Kidney (tissue), 22 donors: ENCODE measurements at places on chromosomes 1 and 21. TPM values are rescaled to one million over a fixed set of nuclear protein-coding genes. Genes with fewer than 3 reads are reported as not detected.

GRCh38 chr1:43073490-43074230 lies 98.4 kb downstream of the EBNA1BP2 start:
- no peaks in the 10 kb centered on the region for H3K36me3 ChIP-seq
- H3K27ac ChIP-seq, result no peak overlapping the region
- DNase-seq, result peak; percentile 70
- H3K4me1 ChIP-seq, result no peaks in the 10 kb centered on the region
- H3K27me3 ChIP-seq, result no peaks in the 10 kb centered on the region

DNA sequence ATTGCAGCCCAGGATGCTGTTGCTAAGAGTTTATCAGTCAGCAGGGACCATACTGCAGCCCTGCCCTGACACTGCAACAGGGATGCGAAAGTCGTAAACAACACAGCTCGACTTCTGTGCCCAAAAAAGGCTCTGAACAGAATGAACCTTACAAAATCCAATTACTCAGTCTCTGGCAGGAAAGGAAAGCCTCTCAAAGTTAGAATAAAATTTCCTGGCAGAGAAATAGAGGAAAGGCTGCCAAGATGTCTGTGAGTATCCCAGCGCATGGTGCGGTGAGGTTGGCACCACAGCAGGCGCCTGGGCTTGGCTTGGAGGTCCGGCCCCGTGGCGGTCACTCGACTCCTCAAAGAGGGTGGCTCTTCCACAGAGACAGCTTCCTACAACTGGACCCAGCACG lies 185.8 kb downstream of the PCP4 start:
- no peaks in the 10 kb centered on the region for H3K36me3 ChIP-seq
- no peak overlapping the region for H3K4me3 ChIP-seq
- peaks cover 2% of the 10 kb centered on the region for H3K4me1 ChIP-seq
- H3K27me3 ChIP-seq, result no peaks in the 10 kb centered on the region
- no peak overlapping the region for H3K27ac ChIP-seq

DNA sequence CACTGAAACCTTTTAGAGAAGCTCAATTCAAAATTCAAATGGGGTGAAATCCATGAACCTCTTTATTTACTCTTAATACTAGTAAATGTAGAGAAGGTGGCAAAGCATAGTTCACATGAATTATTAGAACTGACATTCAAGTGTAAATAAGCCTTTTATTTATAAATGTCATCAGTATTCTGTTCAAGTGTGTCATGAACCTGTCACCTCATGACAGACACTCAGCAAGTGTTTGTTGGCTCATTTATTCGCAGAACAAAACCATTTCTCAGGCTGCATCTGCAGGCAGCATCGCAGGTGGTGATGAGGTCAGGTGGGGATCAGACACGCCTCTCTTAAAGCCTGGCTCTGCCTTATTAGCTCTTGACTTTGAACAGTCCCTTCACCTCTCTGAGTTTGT lies 116.6 kb downstream of the SETD4 start:
- no peak overlapping the region for H3K4me3 ChIP-seq
- no peaks in the 10 kb centered on the region for H3K36me3 ChIP-seq
- H3K4me1 ChIP-seq, result no peaks in the 10 kb centered on the region
- no peaks in the 10 kb centered on the region for H3K27me3 ChIP-seq

Gene MYBPH
- 2.3 TPM for polyA plus RNA-seq
